ENCODE measurements at places on chromosomes 7 and 10.

DNA sequence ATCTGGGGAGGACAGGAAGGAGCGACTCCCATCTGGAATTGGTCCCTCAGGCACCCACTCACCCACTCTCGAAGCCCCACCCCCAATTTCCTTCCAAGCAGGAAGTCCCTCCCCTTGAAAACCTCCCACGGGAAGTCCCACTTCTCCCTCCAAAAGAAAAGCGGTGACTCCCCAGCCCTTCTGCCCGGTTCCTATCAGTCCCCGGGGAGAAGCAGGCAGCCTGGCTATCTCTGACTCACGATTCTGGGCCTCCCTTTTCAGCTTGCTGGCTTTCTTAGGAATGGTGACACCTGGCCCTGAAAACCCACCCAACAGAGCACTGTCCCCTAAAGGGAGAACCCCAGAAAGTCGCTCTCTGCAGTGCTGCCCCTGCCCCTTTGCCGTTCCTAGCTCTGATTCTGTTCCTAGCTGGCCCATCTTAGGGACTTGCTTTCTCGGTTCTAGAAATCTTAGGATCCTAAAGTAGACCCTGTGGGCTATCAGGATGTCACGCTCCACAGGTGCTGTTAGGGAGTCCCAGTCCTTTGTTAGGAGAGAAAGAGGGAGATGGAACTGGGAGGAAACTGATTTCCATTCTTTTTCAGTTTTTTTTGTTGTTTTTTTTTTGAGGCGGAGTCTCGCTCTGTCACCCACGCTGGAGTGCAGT lies 6.0 kb downstream of the TSC22D4 start:
- no peak for DNase-seq

- no peak for DNase-seq
These were observed 12.9 kb downstream of the TECTB start for GRCh38 chr10:112295853-112296830.

GRCh38 chr10:30583778-30584415 lies 45.7 kb downstream of the LYZL2 start:
- DNase-seq: no peak

- no peak for DNase-seq
These were observed 650 bp upstream of the SORBS1 start for GRCh38 chr10:95561864-95562177.

DNA sequence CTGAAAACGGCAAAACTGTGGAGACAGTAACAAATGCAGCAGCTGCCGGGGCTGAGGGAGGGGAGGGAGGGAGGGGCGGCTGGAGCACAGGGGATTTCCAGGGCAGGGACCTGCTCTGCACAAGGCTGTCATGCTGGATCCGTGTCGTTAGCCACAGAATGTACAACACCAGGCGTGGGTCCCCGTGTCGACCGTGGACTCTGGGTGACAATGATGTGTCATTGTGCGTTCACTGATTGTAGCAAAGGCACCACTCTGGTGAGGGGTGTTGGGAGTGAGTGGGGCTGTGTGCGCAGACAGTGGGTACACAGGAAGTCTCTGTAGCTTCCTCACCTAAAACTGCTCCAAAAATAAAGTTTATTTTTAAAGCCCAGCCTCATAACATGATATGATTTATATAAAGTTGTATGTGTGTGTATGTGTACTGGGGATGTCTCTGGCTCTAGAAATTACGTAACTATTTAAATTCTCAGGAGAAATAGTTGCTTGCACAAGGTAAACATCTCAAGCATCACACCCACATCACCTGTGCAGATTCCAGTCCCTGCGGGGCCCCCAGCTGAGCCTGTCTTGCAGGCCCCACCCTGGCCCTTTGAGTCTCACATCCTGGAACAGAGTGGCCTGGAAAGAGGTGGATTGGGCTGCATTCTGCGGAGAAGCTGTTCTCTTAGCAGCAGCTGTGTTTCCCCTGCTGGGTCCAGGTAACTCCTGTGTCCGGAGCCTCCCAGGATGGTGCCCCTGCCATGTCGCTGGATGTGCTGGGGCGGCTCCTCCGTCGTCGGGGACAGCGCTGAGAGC lies 135.7 kb downstream of the DYNC2I1 start:
- no peak for DNase-seq

DNA sequence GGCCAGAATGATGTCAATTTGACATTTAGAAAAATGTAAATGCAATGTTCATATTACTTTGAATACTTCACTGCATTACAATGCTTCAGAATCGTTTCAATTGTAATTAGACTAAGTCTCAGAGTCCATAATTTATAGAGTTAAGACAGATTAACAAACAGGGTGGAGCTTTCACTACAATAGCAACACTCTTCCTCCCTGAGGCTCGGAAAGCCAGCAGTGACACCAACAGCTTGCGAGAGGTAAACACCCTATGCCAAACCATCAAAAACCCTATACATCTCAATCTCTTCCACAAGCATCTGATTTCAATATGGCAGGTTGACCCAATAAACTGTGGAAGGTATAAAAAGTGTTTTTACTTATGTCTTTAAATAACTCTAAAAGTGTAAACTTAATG lies 72.2 kb downstream of the DOCK4 start:
- no peak for DNase-seq

DNA sequence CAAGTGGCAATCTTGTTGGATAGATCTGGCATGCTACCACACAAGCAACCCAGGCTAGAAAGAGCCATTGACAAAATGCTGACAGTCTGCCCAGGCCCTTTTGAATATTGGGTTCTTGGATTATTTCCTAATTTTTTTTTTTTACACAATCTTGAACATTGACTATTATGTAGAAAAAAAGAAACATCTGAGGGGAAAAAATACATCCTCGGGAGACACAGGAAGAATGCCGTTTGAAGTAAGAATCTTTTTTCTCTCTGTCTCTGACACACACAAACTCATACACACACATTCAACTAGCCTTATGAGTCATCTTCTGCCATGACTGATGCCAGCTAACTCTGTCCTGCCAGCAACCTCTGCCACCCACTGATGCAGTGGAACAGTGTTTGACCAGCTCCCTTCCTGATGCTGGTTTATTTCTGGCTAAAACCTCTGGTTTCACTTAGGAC lies 47.2 kb downstream of the SORBS1 start:
- DNase-seq: no peak

- DNase-seq: no peak
These were observed 173.6 kb downstream of the PTPRN2 start for GRCh38 chr7:158414002-158414401.

DNA sequence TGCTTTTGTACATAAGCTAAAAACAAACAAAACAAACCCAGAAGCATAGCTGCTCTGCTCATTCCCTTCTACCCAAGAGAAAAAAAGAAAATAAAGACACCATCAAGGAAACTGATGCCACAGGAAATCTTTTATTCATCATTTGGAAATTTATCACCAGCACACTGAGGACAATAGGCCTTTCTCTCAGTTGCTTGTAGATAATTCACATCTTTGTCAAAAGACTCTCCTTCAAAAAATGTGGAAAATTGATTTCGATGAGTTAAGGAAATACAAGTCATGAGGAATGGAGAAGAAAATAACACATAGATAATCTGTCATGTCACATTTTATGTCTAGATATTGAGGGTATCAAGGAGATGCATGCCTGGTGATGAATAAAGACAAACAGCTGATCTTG lies 53.5 kb downstream of the ZNF37A start:
- no peak for DNase-seq
